ENCODE measurements at places on chromosomes 5 and 9.

- no peak for DNase-seq
Measured at GRCh38 chr9:96279932-96280331, 22.0 kb downstream of the HSD17B3 start.

DNA sequence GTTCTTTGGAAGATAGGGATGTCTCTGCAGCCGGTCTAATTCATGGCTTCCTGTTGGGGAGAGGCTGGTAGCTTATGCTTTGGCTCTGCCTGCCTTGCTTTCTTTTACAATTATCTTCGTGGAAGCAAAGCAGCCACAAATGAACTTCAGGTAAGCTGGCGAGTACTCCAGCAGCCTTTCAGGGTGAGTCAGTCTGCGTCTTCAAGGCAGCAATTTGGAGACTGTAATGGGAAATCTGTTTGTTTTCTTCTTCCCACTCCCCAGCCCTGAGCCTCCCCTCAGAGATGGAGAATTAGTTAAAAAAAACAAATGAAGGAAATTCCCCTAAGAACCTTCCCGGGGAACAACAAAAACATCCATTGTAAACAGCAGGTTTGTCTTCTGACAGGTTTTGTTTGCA lies 100.1 kb downstream of the PSAT1 start:
- DNase-seq, result no peak

GRCh38 chr9:93307468-93308157 lies 123.7 kb downstream of the WNK2 start:
- DNase-seq, result no peak

DNA sequence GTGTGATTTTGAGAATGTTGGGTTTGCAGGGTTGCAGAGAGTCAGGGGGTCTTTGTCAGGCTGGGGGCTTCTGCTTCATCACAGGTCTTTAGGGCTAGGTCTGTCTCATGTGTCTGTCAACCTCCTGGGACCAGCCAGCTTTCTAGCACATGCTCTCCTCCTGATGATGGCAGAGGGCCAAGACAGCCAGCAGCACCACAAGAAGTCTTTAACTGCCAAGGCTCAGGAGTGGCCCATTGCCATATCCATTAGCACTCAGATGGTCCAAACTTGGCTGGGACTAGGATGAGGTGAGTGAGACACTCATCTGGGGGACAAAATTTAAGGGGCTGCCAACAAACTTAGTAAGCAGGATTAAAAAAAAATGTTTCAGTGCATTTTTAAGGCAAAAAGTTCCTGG lies 384.2 kb upstream of the CDH10 start:
- no peak for DNase-seq

GRCh38 chr9:126872516-126872915 lies 12.1 kb downstream of the ZBTB34 start:
- no peak for DNase-seq

All from stimulated activated effector memory CD8-positive, alpha-beta T cell treated with anti-CD3 and anti-CD28 coated beads, Interleukin-12 subunit alpha, Interleukin-12 subunit beta, amount 100 ng/mL, for 72 hours (primary cell).